Cortex of kidney (tissue), 1 donor: ENCODE measurements at places on chromosomes 2 and 18.

GRCh38 chr2:232528746-232529460 lies 2.9 kb downstream of the CHRND start:
- DNase-seq: no peak

- no peak for DNase-seq
Observed at GRCh38 chr2:190088917-190089316, 26.4 kb upstream of the MSTN start.

- no peak for DNase-seq
Observed at GRCh38 chr2:230866756-230867523, 2.2 kb downstream of the ITM2C start.

GRCh38 chr2:240714747-240715725 lies 23.4 kb downstream of the AQP12A start:
- no peak for DNase-seq

- no peak for DNase-seq
Observed at GRCh38 chr2:74876081-74876886, 42.4 kb downstream of the HK2 start.

DNA sequence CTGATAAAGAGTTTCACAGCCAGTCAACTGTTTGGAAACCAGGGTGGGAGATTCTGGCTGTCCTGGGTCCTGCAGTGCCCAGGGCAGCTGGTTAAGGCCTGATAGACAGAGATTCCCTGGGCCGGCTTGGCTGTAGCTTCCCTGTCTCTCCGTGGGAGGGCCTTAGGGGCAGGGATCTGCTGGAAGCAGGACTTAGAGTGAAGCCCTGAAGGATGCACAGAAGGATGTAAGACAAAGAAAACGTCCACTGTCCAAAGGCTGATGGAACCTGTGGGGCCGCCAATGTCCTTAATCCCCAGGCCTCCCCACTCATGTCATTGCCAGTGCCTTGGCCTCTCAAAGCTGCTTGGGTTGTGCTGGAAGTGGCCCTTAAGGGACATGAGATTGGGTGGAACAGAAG lies 33.0 kb downstream of the MROH2A start:
- no peak for DNase-seq
